ENCODE measurements at places on chromosomes 2 and 18. TPM values are rescaled to one million over a fixed set of nuclear protein-coding genes. Genes with fewer than 3 reads are reported as not detected.

RBMS1 gene
- total RNA-seq = 26.3 TPM

RPRD1A gene
- total RNA-seq = 143 TPM

TUBA3E gene
- not detected for total RNA-seq

RALB gene
- 49.4 TPM for total RNA-seq

RFTN2 gene
- total RNA-seq = 52.6 TPM

TEKT4 gene
- total RNA-seq = 2.5 TPM

MAPRE3 gene
- 39.9 TPM for total RNA-seq

ST6GAL2 gene
- 170 TPM for total RNA-seq

MSTN gene
- 5.3 TPM for total RNA-seq

TMEM37 gene
- 0.92 TPM for total RNA-seq

TNFRSF11A gene
- 0.46 TPM for total RNA-seq

MC4R gene
- total RNA-seq = 14.8 TPM

LYPD6B gene
- total RNA-seq = 5.8 TPM
